ENCODE measurements at places on chromosomes 1 and 21. TPM values are rescaled to one million over a fixed set of nuclear protein-coding genes. Genes with fewer than 3 reads are reported as not detected.

GJA8 gene
- not detected for total RNA-seq

TCHH gene
- total RNA-seq = 0.12 TPM

PGLYRP4 gene
- not detected for total RNA-seq

NIBAN1 gene
- 19.7 TPM for total RNA-seq

ADORA3 gene
- total RNA-seq = 0.53 TPM

TIMM17A gene
- 47.8 TPM for total RNA-seq

TMCO2 gene
- total RNA-seq = not detected

CLEC20A gene
- not detected for total RNA-seq

DENND2D gene
- total RNA-seq = 3.4 TPM

NTMT2 gene
- total RNA-seq = not detected

TNNI3K gene
- total RNA-seq = not detected

LCE1F gene
- total RNA-seq = not detected

USP25 gene
- 52.9 TPM for total RNA-seq

RGL1 gene
- total RNA-seq = 25.4 TPM

TDRD5 gene
- not detected for total RNA-seq

FABP3 gene
- not detected for total RNA-seq

HORMAD1 gene
- not detected for total RNA-seq

GPR25 gene
- not detected for total RNA-seq

DENND2C gene
- 1.3 TPM for total RNA-seq

KIF14 gene
- 3.6 TPM for total RNA-seq

LRRIQ3 gene
- total RNA-seq = 0.10 TPM

CFHR1 gene
- not detected for total RNA-seq

MFAP2 gene
- 133 TPM for total RNA-seq

ECE1 gene
- total RNA-seq = 594 TPM

KRTAP6-3 gene
- not detected for total RNA-seq

FCRL4 gene
- not detected for total RNA-seq

DNAJC28 gene
- total RNA-seq = 1.8 TPM

SPATA6 gene
- total RNA-seq = 3.1 TPM

PIGV gene
- 9.5 TPM for total RNA-seq
